ENCODE measurements at places on chromosomes 6 and 20. TPM values are rescaled to one million over a fixed set of nuclear protein-coding genes. Genes with fewer than 3 reads are reported as not detected.

DNA sequence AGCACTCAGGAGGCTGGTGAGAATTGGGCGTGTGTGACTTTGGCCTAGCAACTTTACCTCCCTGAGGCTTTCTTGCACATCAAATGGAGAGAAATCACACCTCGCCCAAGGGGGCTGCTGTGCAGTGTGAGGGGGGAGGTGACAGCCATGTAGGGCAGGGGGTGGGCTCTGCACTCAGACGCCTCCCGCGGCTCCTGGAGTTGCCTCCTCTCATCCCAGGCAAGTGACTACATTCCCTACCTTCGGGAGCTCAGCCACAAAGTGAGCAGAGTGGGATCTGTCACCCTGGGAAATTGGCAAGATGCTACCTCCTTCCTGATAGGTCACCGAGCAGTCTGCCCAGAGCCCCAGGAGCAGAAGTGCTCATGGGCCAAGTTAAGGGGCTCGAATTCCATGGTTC lies 56.0 kb downstream of the GCNT2 start:
- DNase-seq = no peak

DNA sequence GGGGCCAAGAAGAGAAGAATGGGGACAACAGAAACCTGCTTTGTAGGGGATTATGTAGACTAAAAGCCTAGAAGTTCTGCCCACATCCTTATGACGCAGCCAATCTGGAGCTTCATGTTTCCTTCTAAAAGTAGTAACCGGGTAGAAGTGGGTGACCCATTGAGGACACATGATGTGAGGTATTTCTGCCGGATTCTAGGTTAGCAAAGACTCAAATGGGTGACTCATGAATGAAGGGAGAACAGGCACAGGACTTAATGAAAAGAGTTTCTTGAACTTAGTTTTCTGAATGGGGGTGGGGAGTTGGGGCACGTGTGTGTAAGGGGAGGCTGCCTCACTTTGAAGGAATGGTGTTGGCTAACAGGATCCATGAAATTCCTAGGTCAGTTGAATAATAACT lies 68.8 kb downstream of the CDS2 start:
- peak; percentile 69 for DNase-seq

HNF4A gene
- total RNA-seq = not detected

GRCh38 chr6:78614961-78615360 lies 252.4 kb upstream of the IRAK1BP1 start:
- DNase-seq = no peak

DNA sequence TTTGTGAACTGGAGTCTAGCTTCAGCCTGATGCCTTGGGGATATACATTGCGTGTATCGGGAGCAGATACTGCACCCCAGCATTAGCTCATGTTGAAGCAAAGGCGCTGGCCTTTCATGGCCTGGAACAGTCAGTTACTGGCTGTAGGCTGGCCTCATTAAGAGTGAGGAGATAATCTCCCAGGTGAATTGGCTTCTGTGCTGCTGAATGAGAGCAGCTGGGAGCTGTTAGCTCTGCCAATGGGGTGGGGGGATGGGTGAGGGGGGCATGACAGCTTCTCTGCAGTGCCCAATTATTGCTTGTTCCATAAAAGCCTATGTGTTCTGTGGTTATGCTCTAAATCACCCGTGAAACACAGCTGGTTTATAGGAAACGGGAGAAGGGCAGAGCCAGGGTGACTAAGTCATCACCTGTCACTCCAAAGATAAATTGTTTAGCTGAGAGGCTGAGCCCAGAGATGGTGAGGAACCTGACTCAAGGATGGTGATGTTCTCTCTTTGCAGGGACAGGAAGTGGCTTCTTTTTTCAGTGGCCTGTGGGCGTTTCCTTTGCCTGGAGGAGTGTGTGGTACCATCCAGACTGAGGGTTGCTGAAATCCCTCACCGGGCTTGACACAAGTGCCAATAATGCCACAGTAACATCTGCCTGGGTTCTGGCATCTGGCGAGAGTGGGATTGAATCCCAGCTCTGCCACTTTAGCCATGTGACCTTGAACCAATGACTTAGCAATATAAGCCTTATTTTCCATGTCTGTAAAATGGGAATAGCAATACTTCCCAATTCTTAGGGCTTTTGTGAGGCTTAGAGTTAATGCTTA lies 170.8 kb downstream of the BCAS1 start:
- DNase-seq = peak; percentile 83

DNA sequence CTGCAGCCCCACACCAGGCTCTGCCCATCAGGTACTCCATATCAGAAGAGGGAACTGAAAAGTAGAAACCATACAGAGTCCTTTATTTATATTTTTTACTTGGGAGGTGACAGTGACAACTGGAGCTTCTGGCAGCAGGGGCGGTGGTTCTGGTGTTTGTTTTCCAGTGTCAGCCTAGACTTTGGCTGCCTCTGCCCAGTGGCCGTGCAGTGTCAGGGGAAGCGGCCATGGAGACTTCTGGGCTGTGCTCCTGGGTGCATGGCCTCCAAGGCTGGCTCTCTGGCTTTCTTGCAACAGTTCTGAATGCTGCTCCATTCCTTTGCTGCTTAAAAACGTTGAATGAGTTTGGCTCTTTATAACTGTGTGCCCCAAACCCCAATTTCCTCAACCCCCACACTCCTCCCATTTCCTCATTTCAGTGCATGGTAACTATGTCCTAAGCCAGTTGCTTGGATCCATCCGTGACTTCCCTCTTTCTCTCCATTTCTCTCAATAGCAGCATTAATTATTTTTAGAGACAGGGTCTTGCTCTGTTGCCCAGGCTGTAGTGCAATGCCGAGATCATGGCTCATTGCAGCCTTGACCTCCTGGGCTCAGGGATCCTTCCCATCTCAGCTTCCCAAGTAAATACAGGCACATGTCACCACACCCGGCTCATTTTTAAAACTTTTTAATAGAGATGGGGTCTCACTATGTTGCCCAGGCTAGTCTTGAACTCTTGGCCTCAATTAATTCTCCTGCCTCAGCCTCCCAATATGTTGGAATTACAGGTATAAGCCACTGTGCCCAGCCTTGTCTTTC lies 141.1 kb upstream of the SGK1 start:
- no peak for DNase-seq

Data from GM23248 (cell line).